Activated CD4-positive, alpha-beta T cell treated with anti-CD3 and anti-CD28 coated beads, Interleukin-2, amount 50 U/mL, for 48 hours (primary cell): ENCODE measurements at places on chromosomes 5 and 9.
A peak's percentile ranks its signal among the peaks of the same experiment; 100 is the strongest.

DNA sequence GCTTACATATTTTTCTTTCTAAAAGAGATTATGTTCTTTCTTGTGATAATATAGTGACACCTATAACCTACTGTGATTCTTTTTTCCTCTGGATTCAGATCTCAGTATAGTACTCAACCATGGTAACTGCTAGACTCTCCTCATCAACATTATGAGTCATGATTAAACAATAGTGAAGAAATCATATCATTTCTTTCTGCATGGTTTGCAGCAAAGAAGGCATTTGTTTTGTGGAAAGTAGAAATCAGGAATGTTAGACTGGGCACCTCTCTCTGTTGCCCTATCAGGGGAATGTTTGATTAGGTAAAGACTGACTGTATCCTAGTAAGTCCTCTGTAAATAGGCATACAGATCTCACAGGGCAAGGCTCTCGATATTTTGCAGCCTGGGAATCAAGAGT is 25.6 kb upstream of the SMC2 start:
- no peak for DNase-seq

DNA sequence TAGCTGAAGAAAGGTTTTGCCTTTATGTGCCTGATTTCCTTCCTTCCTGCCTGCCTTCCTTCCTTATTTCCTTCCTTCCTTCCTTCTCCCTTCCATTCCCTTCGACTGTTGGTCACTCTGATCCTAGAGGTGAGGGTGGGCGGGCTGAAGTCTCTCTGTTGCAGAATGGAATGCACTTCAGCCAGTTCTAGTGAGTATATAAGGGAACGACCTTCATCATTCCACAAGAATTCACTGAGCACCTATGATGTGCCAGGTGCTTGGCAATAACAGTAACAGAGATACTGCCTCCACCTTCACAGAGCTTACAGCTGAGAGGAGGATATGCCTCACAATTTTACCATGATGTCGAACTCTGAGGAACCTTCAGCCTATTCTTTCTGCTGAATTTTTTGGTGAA is 8.7 kb upstream of the OR5C1 start:
- DNase-seq = no peak

- no peak for DNase-seq
Observed at GRCh38 chr5:113807427-113807991, 294.0 kb downstream of the YTHDC2 start.

DNA sequence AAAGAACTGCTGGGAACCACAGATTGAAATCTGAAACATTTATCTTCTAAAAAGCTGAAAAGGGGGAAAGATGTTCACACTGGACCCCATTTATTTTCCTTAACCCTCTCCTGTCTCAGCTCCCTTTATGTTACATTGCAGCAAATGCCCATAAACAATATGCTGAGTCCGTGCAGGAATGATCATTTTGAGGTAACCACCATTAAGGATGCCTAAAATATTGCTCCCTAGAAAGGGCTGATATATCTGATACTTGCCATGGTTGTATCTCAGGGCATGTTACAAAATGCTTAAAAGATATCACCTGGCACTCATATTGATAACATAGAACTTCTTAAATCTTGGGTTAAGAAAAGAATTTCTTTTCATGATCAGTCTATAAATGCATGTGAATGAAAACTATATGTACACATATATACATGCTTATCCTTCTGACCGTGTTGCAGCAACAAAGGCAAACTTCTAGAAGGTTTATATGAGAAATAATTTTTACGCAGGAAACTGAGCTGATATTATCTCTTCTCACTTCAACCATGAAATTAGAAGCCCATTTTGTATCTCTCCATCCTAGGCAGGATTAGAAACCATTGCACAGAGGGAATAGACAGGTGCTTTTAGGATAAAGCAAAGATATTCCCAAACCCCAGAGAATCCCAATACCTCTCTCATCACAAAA is 362.7 kb upstream of the SLC30A5 start:
- DNase-seq = no peak

DNA sequence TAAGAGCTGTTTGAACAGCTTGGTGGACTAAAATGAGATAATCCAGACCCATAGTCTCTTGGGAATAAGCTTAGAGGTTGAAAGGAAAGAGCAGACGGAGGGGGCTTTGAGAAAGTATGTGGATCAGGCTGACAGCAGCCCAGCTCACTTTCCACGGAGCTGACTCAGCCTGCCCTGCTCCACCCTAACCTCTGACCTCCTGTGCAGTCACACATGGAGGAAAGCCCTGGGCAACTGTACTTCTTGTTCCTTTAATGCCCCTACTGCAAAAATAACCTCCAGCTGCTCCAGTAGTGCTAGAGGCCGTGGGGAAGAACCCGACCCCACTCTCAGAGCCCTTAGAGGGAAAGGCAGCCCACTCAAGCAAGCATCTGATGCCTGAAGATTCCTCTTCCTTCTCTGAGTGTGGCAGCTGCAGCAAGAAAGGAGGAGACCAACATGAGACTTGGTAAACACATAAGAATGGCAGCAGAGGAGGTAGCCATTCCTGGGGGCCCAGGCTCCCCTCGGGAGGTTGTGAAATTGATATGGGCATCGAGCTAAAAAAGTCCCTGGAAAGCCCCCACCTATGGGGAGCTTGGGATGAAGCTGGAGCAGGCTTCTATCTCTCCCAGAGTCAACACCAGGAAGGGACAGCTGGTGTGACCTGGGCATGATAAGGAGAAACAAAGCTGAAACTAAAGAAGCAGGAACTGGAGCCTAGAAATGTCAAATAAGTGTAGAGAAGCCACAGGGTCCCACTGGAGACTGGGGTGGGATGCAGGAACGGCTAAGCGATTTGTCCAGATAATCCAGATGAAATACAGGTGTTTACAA is 204.3 kb downstream of the PIK3R1 start:
- no peak for DNase-seq

DNA sequence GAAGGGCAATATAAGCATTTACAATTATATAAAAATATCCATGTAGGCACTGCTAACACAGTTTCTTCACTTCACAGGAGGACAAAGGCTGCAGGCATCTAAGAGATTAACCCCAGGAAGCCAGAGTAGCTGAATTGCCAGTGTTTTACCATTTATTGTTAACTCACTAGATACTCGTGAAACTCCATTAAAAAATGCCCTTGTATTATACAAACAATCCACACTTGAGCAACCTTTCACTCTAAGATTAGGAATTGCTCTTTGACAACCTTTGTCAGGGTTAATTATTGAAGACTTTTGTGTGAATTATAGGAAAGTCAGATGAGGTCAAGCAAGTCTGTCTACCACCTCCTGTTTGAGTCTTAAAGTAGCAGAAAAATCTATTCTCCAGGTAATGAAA is 317.8 kb downstream of the ADGRV1 start:
- DNase-seq = no peak

- DNase-seq = no peak
Observed at GRCh38 chr9:106970219-106970975, 107.4 kb downstream of the ZNF462 start.

GRCh38 chr5:157744051-157745011 is 819 bp downstream of the LSM11 start:
- peak; percentile 28 for DNase-seq

GRCh38 chr5:150073086-150073625 is 13.2 kb downstream of the CSF1R start:
- no peak for DNase-seq

DNA sequence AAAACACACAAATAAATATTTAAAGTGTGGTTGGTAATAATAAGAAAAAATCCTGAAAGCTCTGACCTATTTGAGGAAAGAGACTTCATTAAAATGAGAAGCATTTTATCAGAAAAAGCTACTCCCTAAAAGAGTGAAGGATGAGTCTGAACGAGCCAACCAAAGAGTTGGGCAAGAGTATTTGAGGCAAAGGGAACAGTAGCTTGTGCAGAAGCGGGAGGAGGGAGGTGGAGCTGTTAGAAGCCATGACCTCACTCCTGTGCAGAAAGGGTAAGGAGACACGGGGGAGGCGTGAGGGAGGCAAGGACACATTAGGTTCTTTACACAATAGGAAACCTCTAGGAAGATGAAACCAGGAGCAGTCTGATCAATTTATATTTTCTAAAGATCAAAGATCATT is 29.4 kb downstream of the SH3RF2 start:
- DNase-seq = no peak

- no peak for DNase-seq
Observed at GRCh38 chr5:88997937-88998336, 115.0 kb upstream of the MEF2C start.

GRCh38 chr5:110257971-110258370 is 468.5 kb downstream of the TMEM232 start:
- DNase-seq = no peak

- DNase-seq = no peak
Observed at GRCh38 chr5:144144956-144145751, 25.3 kb downstream of the YIPF5 start.

DNA sequence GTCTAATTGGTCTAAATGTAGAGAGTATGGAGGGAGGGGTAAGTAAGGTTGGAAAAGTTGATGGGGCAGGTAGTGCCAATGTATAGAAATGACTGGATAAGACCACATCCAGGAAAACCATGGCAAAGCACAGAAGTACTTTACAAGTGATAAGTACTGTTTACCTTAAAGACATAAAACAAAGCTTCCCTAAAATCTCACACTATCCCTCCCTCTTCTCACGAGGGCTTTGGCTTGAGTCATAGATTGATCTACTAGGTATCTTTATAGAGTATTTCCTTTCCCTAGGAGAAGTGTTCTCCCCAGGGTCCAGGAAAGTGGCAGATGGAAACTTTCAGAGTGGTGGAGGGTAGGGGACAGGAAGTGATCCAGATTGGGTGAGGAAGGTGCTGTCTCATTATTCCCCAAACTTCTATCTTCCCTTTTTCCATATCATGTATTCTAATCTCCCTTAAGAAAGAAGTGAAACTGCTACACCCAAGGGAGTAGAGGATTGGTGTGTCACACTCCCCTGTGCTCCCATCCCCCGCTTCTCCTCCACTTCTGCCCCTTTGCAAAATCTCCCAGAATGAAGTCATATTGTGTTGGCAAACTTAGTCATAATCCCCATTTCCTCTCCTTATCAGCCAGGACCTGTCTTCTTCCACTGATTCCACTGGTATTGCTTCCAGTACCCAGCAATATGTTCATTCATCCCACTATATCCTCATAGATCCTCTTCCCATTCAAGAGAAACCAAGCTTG is 14.6 kb downstream of the IL33 start:
- no peak for DNase-seq

DNA sequence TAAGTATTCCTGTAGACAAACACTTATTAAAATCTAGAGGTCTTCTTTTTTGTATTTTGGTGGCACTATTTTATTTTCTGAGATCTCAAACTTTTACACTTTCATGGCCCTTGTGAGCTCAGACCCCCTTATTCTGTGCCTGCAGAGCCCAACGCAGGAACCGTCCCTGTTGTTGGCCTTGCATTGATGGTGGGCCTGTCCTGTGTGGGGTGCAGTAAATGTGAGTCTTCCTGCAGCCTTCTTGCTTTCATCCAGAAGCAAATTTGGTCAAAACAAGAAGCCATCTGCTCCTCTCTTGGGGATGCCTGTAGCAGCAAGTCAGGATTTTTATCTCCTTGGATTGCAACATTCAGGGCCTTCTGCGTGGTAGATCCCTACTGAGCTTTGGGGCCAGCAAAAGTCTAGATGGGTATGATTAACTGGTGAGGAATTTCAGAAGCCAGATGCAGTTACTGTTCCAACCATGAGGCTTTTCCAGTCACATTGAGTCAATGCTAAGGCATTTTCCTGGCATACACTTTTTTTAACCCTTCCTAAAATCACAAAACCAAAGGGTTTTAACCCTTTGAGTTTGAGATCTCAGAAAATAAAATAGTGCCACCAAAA is 31.7 kb downstream of the BASP1 start:
- no peak for DNase-seq

DNA sequence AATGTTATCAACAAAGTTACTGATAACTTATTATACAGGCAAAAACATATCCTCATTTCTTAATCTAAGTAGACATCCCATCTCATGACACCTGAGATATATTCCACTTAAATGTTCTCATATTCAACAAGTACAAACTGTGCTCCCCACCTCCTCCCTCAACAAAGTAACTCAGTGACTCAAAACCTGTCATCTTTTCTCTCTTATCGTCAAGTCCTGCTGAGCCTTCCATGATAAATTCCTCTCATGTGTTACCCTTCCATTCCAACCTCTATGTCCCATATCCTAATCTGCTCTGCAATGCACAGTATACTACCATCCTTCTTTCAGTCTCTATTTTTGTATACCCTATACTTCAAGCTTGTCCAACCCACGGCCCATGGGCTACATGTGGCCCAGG is 13.6 kb downstream of the RNF145 start:
- no peak for DNase-seq

DNA sequence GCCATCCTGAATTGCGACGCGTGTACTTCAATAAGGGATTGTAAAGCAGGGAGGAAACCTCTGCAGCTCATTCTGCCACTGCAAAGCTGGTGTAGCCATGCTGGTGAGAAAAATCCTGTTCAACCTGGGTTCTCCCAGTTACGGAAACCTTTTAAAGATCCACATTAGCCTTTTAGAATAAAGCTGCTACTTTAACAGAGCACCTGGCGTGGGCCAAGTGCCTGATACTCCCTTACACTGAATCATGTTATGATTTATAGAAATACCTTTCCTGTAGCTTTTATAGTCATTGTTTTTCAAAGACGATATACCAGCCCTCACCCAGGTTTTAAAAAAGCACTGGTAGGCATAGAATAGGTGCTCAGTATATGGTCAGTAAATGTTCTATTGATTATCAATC is 48.3 kb downstream of the SFXN1 start:
- DNase-seq = no peak
